ENCODE measurements at places on chromosomes 16 and 17.

GRCh38 chr17:44826123-44826790 lies 3.8 kb downstream of the GJC1 start:
- DNase-seq: no peak

DNA sequence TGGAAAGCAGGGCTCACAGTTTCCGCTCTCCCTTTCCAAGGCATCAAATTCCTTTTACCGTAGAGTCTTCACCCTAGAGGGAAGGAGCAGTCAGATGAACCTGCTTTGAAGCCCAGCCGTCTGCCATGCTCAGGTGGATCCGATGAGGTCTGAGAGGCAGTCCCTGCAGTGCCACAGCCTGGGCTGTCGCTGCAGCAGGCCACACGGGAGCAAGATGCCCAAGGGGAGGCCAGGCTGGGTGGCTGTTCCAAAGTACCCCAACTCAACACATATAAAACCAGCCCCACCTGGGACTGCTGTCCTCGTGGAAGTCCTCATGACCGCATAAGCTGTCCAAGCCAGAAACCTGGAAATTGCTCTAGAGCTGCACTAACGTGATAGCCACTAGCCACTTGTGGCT lies 4.9 kb upstream of the LIMD2 start:
- DNase-seq: no peak

GRCh38 chr17:48553190-48553547 lies 8.3 kb upstream of the HOXB2 start:
- DNase-seq: no peak

- no peak for DNase-seq
Observed at GRCh38 chr16:57384248-57385070, 12.2 kb downstream of the CX3CL1 start.

GRCh38 chr16:89300311-89300975 lies 82.9 kb downstream of the ZNF778 start:
- no peak for DNase-seq

All from DMS153 (cell line).